CD4-positive, alpha-beta T cell treated with Interferon alpha-2 for 1 hour (primary cell): ENCODE measurements at places on chromosomes 11 and 22.

GRCh38 chr22:39789788-39790187 lies 103.8 kb downstream of the ENTHD1 start:
- DNase-seq = no peak

GRCh38 chr11:83009999-83010398 lies 61.7 kb downstream of the RAB30 start:
- DNase-seq = no peak

DNA sequence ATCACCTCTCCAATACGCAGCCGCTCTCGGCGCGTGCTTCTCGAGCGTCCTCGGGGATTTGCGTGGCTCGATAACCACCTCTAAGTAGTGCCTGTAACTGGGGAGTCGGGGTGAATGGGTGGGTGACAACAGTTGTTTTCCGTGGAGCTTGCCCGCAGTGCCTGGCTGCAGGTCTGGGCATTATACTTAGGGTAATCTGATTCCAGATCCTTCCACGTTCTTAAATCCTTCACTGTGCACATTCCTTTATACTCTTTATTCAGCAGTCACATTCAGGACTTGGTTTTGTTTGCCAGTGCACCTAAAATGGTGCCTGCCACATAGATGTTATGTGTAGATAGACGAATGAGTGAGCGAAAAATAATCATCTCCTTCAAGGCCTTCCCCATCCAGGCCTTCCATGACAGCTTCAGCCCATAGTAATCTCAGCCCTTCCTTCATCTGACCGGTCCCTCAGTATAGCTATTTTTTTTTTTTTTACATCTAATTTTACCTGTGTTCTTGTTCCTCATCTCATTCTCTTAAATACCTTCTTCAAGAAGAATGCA lies 602 bp downstream of the NAT10 start:
- no peak for DNase-seq

- DNase-seq = peak; percentile 47
Observed at GRCh38 chr11:65503949-65504673, 5.3 kb downstream of the MALAT1 start.

- no peak for DNase-seq
Observed at GRCh38 chr11:62493801-62494200, 52.8 kb downstream of the AHNAK start.
